ENCODE measurements at places on chromosomes 4 and X.

DNA sequence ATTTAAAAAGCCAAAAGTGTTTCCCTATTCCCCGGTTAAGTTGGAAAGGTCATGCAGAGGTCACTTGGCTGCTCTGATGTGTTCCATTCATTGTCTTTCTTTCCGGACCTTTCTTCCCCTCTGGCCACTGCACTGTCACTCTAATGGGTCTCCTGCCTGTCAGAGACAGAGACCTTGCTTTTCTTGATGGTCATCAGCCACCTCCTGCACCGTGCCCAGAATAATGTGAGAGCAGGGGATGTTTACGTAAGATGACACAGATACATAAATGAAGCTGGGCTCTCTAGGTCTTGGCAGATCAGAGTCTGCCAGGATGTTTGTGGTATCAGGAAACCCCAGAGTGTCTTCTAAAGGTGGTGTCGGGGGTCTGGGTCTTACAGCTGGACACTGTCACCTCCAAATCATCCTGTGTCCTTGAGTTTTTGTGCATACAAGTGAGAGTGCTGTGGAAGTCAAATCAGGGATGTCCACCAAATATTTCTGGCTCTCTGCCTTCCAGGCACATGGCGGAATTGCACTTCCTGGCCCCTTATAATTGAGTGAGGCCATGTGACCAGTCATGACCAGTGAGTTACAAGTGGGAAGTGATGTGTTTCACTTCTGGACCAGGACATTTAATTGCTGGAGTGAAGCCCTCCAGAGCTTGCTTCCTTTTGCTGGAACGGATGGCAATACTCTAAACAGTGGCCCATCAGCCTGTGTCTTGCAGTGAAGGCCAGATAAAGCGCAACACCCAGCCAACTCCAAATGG is 130.6 kb upstream of the ATP6AP2 start:
- no peak for DNase-seq

- no peak for DNase-seq
Observed at GRCh38 chrX:78075787-78076389, 28.2 kb upstream of the PGK1 start.

DNA sequence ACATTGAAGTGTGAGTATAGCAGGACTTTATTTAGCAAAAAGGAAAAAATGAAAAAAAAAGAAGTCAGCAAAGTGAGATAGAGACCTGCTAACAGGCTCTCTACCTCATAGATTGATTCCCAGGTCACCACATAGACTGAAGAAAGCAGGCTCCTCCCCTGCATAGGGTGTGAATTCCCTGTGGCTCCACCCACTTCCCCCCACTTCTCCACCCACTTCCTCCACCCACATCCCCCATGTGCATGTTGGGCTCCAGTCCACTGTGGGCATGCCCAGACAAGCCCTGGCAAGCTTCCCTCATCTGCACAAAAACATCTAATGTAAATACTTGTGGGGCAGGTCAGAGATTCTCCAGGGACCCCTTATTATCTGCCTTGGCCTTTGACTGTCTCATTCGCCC is 97.8 kb downstream of the TMEM47 start:
- no peak for DNase-seq

- DNase-seq, result peak; percentile 17
Observed at GRCh38 chr4:42302348-42302747, 94.9 kb upstream of the SHISA3 start.
